ENCODE measurements at places on chromosomes 2 and 18.

- no peak for DNase-seq
These were observed 19.5 kb upstream of the REG3A start for GRCh38 chr2:79179036-79179435.

GRCh38 chr2:196486146-196486545 is 153.4 kb upstream of the CCDC150 start:
- no peak for DNase-seq

GRCh38 chr18:7645756-7646155 is 78.6 kb downstream of the PTPRM start:
- DNase-seq, result no peak

- no peak for DNase-seq
These were observed 31.3 kb upstream of the CREB1 start for GRCh38 chr2:207498427-207498826.

GRCh38 chr2:181924336-181924735 is 32.8 kb downstream of the ITPRID2 start:
- DNase-seq, result no peak

- DNase-seq, result no peak
These were observed 123.7 kb downstream of the QPCT start for GRCh38 chr2:37468170-37468569.

DNA sequence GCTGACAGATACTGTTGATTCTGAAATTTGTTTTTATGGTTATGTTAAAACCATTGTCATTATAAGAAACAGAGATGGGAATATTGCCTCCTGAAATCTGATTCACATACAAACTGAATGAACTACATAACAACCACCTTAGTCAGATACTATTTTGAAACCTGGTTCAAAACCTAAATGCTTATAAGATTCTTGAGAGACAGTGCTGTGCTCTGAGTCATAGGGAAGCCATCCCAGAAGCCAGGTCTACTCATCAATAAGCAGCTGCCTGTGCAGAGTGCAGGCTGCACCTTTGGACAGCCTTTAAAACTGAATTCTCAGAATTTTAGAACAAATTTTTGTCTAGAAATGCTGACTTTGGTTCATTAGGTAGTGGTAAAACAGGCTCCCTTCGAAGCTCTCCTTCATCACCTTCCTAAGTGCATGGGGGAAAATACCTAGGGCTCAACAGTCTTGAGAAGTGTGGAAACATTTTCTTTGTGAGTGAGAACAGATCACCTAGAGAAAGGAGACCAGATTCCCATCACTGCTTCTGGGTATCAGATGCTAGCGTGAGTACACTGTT is at the start of gene SERPINB7:
SERPINB7 (plus strand) TSS at position 253 of the 565 bp plus-strand sequence. CDS start 6,955 bp downstream, outside the sequence.
- no peak for DNase-seq

DNA sequence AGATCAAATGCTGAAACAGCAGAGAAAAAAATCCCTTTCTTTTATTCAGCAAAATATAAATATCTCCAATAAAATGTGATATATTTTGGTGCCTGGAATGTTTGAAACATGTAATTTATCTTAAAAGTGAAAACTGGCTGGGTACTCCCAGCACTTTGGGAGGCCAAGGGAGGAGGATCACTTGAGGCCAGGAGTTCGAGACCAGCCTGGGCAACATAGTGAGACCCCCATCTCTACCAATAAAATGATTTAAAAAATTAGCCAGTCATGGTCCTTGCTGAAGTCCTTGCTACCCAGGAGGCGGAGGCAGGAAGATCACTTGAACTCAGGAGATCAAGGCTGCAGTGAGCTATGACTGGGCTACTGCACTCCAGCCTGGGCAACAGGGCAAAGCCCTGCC is 8.6 kb downstream of the SH3YL1 start:
- no peak for DNase-seq

GRCh38 chr18:60019463-60019840 is 119.7 kb downstream of the PMAIP1 start:
- DNase-seq, result no peak

DNA sequence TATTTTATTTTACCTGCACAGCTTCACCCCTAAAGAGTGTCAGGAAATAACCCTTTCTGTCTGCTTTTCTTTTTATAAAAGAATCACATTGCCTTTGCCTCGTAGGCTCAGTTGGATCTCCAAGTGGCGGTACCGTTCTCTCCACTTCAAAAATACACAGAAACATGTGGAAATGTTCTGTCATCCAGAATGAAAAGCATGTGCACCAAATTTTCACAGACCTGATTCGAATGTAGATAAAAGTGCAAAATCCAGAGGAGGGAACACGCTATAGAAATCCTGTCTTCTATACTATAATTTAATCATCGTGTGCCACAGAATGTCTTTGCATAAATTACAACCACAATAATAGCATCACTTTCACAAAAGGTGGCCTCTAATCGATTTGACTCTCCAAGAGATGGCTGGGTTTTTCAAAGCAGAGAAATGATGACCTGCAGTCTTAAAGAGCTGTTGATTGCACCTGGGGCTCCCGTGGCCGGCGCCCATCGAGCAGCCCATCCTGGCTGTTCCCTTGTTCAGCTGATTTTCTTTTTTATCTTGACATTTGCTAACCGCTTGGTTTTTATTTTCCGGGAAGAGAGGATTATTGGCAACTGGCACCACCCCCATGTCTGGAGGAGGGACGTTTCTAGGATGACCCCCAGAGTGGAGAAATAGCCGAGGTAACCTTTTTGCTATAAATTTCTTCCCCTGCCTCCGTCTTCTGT is 290.2 kb downstream of the SOX11 start:
- no peak for DNase-seq

GRCh38 chr2:74198023-74198460 is 373 bp upstream of the MTHFD2 start:
- DNase-seq, result no peak

DNA sequence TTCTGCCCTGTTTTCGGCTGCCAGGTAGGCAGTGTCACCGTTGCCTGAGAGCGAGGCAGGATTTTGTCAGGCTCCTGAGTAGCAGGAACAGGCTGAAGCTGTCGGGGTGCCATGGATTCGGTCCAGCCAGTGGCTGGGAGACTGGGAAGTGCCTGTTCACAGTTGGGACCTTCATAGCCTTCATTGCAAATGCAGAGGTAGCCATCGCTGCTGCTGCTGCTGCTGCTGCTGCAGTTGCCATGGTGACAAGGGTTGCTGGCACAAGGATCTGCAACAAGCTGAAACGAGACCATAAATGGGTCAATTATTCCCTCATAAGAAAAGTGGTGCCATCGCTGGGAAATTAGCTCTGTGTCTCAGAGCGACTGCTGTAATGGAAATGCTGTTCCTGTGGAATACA is 122.7 kb downstream of the DNER start:
- no peak for DNase-seq

DNA sequence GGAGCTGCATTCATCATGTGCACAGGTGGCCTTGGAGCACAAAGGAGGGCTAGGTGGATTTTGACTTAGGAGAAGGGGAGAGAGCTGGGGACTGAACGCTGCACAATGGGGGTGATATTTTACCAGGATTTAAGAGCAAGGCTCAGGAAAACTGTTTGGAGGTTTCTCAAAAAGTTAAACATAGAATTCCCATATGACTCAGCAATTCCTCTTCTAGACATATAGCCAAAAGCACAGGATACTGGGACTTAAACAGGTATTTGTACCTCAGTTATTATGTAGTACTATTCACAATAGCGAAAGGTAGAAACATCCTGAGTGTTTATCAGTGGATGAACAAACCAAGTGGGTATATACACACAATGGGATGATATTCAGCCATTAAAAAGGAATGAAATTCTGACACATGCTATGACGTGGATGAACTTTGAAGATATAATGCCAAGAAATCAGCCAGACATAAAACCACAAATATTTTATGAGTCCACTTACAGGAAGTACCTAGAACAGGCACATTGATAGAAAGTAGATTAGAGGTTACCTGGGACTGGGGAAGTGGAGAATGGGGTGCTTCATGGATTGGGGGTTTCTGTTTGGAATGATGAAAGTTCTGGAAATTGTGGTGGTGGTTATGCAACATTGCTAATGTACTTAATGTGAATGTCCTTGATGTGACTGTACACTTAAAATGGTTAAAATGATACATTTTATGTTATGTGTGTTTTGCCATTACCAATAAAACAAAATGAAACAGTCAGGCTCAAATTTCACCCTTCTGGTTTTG is 216.9 kb downstream of the HAUS1 start:
- no peak for DNase-seq

DNA sequence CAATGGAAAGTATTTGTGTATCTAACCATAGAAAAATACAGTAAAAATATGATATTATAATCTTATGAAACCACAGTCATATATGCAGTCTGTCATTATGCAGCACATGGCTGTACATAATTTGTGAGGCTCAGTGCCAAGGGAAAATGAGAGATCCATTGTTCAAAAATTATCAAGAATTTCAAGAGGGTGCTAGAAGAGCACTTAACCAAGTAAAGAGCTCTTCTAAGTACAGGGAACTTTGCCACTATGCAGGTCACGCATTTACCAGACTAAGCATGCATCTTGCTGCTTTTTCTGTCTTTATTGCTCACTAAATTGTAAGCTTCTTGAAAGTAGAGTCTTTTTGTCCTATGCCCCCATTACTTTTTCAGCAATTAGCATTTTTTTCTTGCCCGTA is 438.0 kb downstream of the LRP1B start:
- no peak for DNase-seq

GRCh38 chr2:134389381-134389780 is 135.5 kb downstream of the MGAT5 start:
- no peak for DNase-seq

DNA sequence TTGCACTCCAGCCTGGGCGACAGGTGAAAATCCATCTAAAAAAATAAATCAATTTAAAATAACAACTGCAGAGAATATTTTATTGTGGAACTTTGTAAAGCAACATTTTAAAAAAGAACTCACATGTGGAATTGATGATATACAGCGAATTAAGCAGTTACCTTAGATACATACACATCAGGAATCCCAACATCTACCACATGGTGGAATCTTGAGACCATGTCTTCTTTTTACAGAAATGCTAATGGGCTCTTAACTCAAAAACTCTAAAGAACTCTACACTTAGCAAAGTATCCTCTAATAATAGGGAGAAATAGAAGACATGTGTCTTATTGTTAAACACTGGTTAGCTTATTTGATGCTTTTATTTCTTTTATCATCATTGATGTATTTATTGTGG is 373.6 kb downstream of the CDH7 start:
- no peak for DNase-seq

DNA sequence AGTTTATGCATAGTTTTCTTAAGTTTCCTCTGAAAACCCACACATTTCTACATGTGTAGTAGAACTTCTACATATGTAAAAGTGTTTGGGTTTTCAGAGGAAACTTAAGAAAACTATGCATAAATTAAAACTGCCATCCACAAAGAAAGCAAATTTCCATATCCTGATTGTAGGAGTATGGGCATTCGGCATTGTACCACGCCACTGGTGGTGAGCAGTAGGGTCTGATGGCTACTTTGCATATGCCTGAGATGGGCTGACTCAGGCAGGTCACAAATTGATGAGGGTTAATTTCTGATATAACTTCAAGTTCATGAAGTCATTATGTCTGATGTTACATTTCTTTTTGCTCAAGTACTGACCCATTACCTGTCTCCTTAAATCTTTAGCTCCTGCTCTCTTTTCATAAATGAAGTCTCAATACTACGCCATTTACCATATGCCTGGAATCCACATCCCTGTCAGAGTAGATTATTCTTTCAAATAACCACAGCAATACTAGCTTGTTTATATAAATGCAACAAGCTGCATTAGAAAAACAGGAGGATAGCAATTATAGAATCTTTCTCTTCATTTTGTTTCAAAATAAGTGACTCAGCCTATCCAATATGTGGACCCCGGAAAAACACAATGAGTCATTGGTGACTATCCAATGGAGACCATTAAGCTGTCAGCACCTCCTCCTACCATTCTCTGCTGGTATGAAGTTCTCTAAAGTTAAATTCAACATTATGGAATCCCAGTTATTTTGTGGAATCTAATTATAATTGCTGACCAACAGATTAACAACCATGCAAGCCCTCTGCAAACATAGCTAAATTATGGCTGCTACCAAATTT is 355.2 kb upstream of the UBE2E3 start:
- no peak for DNase-seq

- DNase-seq, result no peak
These were observed 2.0 kb upstream of the ZFAND2B start for GRCh38 chr2:219204425-219205164.

- DNase-seq, result no peak
These were observed 42.0 kb upstream of the EDAR start for GRCh38 chr2:109030870-109031475.

- peak; percentile 55 for DNase-seq
These were observed 26.5 kb upstream of the KCNS3 start for GRCh38 chr2:17851731-17852585.

DNA sequence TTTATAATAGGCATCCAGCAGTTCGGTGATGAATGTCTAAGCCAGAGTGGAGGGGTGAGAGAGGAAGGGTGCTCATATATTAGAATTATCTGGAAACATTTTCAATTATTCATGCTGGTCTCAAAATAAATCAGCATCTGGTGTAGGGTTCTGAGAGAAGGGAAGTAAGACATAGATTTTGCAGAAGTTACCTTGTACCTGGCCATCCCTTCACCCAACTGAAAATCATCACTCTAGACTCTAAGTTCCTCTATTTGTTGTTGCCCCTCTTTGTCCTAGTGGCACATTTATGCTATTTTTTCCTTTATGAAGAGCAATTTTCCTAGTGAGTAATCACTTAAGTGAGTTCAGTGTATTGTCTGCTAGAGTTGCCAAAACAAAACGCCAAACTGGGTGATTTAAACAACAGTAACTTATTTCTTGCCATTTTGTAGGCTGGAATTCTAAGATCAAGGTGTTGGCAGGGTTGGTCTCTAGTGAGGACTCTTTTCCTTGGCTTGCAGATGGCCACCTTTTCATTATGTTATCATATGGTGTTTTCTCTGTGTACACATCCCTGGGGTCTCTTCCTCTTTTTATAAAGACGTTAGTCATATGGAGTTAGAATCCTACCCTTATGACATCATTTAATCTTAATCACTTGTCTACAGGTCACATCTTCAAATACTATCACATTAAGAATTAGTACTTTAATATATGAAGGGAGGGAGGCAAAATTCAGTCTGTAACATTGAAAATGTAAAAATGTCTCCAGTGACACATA is 129.9 kb upstream of the KLHL14 start:
- no peak for DNase-seq

DNA sequence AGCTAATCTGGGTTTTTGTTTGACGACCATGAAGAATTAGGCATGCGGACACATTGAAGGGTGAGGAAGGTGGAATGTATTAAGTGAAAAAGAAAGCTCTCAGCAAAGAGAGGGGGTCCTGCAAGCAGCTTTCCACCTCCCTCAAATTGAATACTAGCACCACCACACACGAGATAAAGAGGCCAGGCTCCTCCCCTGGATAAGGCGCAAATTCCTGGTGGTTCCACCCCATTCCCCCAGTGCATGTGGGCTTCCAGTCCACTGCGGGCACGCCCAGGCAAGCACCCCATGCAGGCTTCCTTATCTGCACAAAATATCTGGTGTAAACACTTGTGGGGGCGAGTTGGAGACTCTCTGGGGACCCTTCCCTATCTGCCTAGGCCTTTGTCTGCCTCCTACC is 857.3 kb downstream of the CPS1 start:
- no peak for DNase-seq

- no peak for DNase-seq
These were observed 977.3 kb upstream of the ACVR2A start for GRCh38 chr2:146867477-146867986.
